ENCODE measurements at places on chromosomes 11 and 22.

GRCh38 chr11:72762641-72763304 is 10.6 kb upstream of the ARAP1 start:
- no peak for DNase-seq

- no peak for DNase-seq
Measured at GRCh38 chr22:38303974-38304373, 13.3 kb downstream of the CSNK1E start.

- DNase-seq, result peak; percentile 88
Measured at GRCh38 chr11:9280655-9281301, 15.6 kb upstream of the DENND5A start.

- no peak for DNase-seq
Measured at GRCh38 chr22:50730941-50731661, 6.9 kb upstream of the ACR start.

DNA sequence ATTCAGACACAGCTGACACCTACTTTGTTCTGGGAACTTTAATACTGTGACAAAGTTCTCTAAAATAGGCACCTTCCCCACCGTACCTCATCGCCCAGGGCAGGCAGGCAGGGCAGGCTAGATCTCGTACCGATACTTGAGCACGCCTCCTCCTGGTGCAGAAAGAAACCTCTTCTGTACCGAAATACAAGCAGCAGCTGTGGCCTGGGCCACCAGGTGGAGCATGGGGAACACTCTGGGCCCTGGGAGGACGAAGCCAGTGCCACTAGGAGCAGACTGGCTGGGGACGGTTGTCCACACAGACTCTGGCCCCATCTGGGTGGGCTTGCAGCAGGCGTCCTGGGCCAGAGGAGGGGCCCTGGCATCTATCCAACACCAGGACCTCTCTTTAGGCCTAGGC is 12.8 kb downstream of the PMM1 start:
- DNase-seq, result peak; percentile 73

DNA sequence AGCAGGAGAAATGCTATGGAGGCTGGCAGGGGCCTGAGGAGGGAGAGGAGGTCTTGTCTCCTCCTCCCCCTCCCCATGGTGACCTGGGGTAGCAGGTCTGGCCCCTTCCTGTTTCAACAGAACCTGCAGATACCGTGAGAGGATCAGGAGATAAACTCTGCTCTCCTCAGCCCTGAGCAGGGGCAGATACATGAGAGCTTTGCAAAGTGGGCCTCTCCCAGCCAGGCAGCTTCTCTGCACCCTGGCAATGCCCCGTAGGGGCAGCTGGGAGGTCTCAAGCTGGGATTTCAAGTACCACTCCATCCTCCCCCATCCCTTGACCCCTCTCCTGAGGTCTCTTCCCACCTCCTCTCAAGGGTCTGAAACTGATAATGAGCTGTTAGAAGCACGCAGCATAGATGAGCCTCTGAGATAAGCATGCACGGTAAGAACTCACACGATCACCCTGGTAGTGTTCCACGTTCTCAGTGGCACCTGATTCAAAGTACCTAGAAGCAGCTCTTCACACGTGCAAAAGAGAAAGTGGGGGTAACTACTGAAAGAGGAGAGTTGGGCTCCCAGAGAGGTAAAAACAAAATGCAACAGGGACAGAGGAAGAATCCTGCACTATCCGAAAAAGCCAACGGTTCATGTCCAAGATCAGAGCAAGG is 4.9 kb upstream of the CCDC86 start:
- DNase-seq, result no peak

- DNase-seq, result no peak
Measured at GRCh38 chr11:69439651-69440464, 41.6 kb upstream of the LINC01488 start.

DNA sequence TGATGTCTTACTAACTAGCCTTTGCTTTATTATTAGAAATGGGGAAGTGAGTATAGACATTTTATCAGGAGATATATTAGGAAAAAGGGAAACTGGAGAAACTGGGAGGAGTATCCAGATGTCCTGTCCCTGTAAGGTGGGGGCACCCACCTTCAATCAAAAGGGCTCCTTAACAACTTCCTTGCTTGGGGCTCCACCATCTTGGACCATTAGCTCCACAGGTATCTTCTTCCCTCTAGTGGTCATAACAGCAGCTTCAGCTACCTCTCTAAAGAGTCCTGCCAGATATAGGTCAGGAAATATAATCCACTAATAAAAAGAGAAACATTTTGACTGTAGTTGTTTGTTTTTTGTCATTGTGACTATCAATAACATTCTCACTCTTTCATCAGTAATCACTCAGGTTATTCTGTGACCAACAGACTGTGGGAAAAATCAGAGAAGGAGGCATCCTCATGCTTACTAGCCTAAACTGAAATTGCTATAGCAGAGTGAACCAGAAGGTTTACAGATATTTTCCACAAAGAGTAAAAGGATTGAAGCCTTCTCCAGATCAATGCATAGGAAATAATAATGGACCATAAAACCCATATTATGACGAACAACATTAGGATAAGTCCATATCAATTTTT is 10.4 kb downstream of the OR51B4 start:
- DNase-seq, result peak; percentile 18

- DNase-seq, result peak; percentile 50
Measured at GRCh38 chr11:95339086-95339901, 108.3 kb upstream of the SESN3 start.

DNA sequence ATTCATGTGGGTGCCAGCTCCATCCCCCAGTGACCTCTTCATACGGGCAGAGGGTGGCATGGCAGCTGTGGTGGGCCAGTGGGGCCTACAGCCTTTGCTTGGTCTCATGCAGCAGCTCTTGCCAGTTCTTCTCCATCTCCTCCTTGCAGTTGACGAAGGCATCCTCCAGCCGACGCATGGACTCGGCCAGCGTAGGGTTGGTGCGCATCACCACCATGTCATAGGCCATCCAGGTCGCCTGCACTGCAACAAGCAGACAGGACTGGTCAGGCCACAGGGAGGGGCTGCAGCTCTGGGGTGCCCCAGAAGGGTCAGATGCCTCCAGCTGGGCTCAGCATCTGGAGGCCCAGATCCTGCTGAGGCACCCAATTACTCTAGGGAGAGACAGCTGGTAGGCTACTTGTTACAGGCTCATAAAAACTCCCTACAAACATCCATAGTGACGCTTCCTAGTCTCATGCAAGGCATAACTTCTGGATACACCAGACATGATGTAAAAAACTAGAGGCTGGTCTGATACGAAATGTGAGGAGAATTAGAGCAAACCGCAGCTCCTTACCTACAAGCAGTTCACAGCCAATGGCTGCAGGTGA is 5.6 kb downstream of the KLHDC7B start:
- DNase-seq, result no peak

DNA sequence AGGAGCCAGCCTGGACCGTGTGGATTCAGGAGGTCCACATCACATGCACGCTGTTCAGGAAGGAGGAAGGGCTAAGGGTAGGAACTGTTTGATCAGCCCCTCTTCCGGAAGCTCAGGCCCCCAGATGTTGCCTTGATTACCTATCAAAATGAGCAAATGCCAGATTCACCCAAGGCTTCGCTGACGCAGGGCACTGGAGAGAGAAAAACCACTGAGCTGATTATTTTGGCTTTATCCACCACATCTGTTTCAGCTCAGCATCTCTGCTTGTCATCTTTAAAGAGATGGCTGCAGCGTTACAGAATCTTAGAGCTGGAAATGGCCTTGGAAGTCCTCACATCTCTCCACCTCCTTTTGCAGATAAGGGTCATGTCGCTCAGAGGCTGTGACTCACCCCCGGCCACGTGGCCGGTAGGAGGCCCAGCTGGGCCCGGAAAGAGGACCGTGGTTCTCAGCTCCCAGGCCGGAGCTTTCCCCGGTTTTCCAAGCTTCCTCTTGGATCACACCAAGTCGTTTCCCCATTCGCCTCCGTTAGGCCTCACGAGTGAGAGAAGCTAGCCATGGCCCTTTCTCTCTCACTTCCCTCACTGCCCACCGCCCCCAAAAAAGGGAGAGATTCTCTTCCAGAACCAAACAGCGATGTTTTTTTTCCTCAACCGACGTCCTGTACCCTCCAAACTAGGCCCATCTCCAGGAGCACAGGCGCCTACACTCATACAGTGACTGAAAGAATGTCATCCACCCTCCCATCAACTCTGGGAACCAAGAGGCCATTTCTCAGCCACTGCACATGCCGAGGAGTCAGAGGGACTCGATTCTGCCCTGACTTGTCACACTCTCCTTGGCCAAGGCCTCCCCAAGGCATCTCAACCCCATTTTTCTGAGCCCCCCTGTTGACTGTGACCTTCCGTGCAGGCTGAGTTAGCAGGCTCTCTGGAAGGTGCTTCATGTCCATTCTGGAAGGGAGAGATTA is 37.6 kb downstream of the LIF start:
- peak; percentile 77 for DNase-seq

DNA sequence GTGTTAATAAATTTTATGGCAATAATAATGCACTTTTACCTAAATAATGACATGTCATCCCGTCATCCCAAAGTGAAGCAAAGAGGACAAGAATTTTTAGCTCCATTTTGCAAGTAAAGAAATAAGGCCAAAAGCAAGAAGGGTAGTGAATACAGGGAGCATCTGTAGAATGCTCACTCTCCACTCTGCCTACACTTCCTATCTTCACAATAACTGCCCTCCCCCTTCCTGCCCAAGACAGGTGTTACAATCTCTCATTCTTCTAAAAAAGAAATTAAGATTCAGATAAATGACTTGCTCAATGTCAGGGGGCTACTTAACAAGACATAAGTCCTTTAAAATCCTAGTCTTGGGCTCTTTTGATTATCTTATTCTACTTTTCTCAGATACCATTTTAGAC is 8.9 kb downstream of the RDX start:
- no peak for DNase-seq

DNA sequence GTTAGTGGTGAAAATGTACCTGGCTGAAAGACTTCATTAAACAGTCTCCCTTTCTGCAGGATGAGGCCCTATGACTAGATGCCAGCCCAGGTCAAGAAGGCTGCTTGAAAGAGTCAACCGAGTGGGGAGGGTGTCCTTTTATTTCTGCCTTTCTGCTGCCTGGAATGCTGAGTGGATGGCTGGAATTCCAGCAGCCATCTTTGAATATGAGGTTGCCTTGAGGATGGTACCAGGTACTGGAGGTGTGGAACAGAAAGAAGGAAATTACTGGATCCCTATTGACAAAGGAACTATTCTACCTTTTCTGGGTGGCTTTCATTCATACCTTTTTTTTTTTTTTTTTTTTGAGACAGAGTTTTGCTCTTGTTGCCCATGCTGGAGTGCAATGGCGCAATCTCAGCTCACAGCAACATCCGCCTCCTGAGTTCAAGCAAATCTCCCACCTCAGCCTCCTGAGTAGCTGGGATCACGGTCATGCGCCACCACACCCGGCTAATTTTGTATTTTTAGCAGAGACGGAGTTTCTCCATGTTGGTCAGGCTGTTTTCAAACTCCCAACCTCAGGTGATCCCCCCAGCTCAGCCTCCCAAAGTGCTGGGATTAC is 107.3 kb downstream of the RPS6KA4 start:
- no peak for DNase-seq

DNA sequence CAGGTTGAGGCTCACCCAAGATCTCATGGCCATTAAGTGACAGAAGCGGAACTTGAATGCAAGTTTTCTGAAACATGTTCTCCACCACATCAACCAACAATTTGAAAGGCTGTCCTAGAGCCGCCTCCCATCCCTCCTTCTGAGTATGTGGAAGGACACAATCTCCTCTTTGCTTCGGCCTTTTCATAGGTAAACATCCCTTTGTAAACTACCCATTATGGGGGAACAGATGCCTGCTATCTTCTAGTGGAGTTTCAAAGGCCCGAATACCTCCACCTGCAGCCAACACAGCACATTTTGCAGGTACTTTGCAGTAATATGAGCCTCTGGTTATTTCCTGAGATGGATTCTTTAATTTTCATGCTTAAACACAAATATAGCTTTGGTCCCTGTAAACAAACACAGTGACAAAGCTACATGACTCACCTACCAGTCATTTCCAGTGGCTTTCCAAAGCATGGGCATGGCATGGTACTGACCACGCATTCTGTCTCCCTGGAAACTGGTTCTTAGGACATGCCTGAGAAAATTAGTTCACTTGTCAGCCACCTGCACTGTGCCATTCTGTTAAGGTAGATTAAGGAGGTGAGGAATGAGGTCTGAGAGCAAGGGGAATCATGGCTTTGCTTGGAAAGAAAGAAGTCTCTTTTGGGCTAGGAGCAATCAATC is 60.2 kb downstream of the EHF start:
- DNase-seq, result peak; percentile 80

DNA sequence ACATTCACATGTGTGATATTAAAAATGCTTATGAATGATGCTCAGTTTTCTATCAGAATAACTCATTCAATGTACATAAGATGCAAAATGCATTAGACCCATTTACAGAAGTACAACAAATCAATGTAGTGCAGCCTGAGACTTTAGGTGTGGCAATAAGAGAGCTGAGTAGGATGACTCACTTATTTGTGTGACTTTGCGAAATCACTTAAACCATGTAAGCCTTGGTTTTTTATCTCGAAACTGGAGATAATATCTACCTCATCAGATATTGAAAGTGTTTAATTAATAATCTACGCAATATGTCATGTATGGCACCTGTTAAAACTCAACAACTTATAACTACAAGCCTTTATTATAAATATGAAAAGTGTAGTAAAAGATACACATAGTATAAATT is 105.7 kb upstream of the LUZP2 start:
- DNase-seq, result peak; percentile 2

- DNase-seq, result no peak
Measured at GRCh38 chr11:103602840-103603239, 433.6 kb upstream of the DDI1 start.

- no peak for DNase-seq
Measured at GRCh38 chr11:27916541-27917100, 191.3 kb downstream of the KIF18A start.

DNA sequence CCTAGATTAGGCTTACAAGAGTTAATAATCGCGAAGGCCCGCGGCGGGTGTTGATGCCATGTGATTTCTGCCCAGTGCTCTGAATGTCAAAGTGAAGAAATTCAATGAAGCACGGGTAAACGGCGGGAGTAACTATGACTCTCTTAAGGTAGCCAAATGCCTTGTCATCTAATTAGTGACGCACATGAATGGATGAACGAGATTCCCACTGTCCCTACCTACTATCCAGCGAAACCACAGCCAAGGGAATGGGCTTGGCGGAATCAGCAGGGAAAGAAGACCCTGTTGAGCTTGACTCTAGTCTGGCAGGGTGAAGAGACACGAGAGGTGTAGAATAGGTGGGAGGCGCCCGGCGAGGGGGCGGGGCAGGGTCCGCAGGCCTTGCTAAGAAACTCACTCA is 65.5 kb downstream of the AAMDC start:
- DNase-seq, result no peak

DNA sequence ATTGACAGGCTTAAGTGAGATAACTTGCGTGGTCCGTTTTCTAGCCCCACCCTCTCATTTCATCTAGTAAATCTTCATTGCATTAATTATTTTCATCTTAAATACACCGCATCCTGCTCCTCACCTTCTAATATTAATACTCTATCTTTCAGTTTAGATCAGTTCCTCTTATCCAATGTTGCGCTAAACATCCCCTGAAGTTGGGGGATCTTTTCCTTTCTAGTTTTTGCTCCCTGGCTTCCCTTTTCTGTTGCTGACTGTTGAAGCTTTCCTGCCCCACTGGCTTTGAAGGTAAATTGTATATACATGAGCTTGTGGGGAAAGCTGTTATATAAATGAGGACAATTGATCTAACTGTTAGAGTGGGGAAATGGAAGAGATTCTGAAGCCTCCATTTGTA is 7.2 kb downstream of the CAT start:
- no peak for DNase-seq

GRCh38 chr11:30463266-30463665 is 122.9 kb downstream of the MPPED2 start:
- DNase-seq, result no peak

- DNase-seq, result peak; percentile 79
Measured at GRCh38 chr22:27810609-27811151, 9.1 kb upstream of the MN1 start.

GRCh38 chr11:75328426-75329277 is 22.8 kb downstream of the ARRB1 start:
- DNase-seq, result peak; percentile 77

Measured in astrocyte of the hippocampus (primary cell).